ENCODE measurements at places on chromosomes 12 and 14.

DNA sequence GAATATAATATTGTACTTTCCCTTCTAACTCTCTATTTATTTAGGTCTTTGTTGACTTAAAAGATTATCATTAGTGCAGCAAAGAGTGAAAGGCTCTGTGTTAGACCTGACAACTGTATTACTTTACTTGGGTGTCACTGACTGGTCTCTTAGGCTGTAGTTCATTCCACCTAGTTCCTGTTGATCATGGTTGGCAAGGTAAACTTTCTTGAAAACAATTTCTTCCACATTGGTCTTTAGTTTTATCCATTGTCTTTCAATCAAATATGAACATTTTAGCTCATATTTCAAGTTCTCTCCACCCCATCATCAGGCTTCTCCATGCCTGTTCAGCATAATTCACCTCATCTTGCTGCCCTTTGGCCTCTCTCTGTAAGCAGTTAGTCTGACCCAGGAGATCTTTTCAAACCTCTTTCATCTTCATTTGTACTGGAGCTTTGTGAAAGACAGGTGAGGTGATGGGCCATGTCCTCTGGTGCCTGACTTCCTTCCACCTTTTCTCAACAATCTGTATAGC lies 32.1 kb upstream of the PPM1H start:
- no peak for DNase-seq

GRCh38 chr12:113642672-113643071 lies 171.0 kb upstream of the LHX5 start:
- DNase-seq: no peak

- no peak for DNase-seq
These were observed 79.6 kb downstream of the SLC16A7 start for GRCh38 chr12:59675461-59675860.

DNA sequence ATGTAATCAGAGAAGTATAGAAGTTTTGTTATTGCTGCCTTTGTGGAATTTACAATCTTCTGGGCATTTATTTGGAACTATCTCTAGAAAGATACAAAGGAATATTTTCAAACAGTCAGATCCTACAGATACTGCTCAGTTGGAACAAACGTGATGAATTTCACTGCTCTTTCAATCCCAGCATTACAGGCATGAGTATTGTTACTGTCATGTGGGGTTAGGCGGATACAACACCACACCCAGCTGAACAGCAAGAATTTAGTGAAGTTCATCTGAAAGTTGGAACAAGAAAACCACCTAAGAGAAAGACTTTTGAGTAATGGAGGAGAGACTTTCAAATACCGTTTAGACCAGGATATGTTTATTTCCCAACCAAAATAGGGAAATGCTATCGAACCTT lies 123.3 kb upstream of the PLXNC1 start:
- DNase-seq: no peak

GRCh38 chr14:74135426-74135825 lies 50.7 kb downstream of the LIN52 start:
- DNase-seq: no peak

- no peak for DNase-seq
These were observed 600 bp upstream of the LAG3 start for GRCh38 chr12:6771509-6772330.

GRCh38 chr12:79834712-79835376 lies 100.1 kb downstream of the PPP1R12A start:
- no peak for DNase-seq

DNA sequence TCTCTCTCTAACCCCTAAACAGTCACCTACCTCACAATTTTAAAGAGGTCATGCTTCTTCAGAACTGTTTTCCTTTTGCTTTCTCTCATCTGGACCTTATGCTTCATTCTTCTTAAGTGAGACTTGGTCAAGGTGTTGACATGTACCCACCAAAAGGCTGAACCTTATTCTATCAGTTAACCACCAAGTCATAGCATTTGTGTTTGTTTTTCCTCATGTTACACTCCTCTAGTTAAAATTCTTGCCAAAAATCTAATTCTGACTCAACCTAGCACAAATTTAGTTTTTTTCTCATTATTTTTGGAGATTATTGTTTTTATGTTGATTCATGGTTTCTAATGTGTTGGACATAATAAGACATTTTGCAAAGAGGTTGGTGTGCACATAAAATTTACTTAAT lies 578.6 kb downstream of the SLC16A7 start:
- DNase-seq: no peak

DNA sequence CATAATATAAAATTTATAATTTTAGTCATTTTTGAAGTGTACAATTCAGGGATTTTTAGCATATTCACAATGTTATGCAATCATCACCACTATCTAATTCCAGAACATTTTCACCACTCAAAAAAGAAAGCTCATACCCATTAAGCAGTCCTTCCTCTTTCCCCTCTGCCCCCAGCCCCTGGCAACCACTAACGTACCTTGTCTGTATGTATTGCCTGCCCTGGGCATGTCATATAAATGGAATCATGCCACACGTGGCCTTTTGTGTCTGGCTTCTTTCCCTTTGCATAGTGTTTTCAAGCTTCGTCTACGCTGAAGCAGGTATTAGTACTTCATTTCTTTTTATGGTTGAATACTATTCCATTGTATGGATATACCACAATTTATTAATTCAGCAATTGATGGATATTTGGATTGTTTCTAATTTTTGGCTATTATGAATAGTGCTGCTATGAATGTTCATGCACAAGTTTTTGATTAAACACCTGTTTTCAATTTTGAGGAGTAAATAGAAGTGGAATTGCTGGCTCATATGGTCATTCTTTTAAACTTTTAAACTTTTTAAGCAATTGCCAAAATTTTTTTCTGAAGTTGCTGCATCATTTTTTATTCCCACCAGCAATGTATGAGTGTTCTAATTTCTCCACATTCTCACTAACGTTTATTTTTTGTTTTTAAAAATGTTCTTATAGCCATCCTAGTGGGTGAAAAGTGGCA lies 1.6 kb upstream of the SSTR1 start:
- DNase-seq: no peak

DNA sequence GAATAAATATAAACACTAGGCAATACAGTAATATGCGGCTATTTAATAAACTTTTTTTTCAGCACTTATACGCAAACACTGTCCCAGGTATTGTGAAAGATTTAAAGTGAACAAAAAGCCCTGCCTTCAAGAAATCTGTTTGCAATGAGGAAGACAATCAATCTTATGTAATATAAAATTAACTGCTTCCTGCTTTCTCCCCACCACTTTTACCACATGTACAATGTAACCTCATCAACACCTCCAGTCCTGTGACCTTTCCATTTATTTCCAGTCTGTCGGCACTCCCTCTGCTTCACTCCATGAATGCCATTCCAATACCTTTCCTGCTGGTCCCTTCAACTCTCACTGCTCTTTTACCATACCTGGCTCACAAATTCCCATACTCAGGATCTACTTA lies 10.5 kb downstream of the SNX6 start:
- no peak for DNase-seq

- DNase-seq: no peak
These were observed 108.6 kb downstream of the KTN1 start for GRCh38 chr14:55688566-55688965.

DNA sequence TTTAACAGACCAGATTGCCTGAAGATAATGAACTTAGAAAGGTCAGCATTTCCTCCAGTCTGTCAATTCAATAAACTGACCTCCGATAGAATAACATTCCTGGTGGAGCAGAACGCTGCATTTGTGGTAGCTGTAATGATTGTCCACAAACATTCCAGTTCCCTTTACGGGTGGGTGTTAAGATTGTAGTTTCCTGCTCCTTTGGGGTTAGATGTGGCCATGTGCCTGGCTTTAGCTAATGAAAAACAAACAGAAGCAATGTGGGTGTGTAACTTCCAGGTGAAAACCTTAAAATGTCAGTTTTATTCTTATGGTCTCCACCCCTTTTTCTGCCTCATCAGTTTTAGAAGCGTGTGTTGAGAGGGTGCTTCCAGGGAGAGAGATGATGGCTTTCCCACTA lies 217.3 kb upstream of the CRY1 start:
- DNase-seq: no peak

- no peak for DNase-seq
These were observed 79.6 kb downstream of the WDR20 start for GRCh38 chr14:102219316-102219715.

GRCh38 chr14:64474698-64475097 lies 9.4 kb downstream of the AKAP5 start:
- DNase-seq: no peak

DNA sequence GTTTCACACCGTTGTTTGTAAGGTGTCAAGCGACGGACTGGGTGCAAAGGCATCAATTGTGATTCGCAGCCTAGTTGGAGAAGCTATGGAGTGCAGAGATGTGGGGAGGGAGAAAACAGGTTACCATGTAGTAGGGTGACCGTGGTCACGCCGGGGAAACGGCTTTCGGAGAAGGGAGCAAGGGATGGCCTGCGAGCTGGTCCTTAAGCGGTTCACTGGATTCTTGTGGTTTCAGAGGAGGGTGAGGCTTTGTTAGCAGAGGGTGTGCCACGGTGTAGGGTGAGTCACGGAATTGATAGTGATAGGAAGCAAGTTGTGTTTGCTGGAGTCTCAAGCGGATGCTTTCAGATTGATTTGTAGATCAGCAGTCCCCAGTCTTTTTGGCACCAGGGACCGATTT lies 2.3 kb downstream of the PIWIL1 start:
- peak; percentile 80 for DNase-seq

DNA sequence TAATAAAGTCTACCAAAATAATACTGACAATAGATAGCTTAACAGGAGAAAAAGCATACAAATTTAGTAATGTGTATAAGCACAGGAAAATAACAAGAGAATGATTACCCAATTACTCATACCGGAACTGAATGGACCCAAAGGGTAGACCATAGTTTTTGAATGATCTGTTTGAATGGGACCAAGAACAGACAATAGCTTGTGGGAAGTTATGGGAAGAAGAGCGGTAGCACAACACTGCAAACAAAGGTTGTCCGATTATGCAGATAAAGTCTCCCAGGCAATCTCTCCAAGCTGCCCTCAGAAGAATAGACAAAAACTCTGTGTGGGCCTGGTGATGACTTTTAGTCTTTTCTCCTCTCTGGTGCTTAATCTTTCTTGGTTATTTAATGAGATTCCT lies 96.6 kb upstream of the NEDD1 start:
- DNase-seq: no peak

GRCh38 chr14:30177781-30178180 lies 250.1 kb upstream of the PRKD1 start:
- DNase-seq: no peak

GRCh38 chr14:53793790-53794505 lies 162.7 kb downstream of the BMP4 start:
- DNase-seq: no peak

- DNase-seq: no peak
These were observed 42.7 kb downstream of the TMBIM6 start for GRCh38 chr12:49783917-49784676.

DNA sequence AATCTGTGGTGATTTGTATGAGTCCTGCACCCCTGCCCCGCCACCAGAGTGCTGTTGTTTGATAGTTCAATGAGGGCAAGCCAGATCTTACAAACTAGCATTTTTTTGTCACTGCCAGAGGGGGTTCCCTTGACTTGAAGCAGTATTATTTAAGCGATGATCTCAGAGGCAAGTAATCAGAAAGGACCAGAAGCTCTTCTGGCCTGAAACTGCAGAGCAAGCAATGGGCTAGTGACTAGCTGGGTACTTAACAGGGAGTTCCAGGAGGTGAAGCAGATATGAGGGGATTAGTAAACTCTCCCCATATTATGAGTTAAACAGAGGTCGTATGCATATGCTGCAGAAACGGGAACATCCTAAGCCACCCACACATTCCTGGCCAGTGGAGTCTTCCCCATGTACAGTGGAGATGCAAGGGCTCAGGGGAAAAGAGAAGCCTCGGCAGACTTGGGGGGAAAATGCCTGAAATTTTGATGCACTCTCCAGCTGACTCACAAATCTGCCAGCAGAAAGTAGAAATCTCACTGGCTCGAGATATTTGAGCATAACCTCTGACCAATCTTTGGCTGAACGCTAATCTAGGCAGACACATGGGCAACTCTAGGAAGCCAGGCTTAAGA lies 8.3 kb upstream of the CRACR2A start:
- no peak for DNase-seq

DNA sequence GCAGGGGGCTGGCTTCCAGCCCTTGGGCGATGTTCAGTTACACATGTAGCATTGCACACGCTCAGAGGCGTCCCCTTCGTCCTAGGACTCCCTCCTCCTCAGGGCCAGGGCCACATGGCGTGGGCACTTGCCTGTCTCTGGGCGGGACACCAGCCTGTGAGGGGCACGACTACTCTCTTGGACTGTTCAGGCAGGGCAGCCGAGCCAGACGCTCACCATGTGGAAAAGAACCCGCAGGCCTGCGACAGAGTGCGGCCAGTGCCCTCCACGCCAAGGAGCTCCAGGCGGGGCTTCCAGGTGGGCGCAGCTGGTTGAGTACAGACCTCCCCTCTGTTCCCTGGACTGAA lies 20.9 kb downstream of the MTA1 start:
- DNase-seq: no peak

- no peak for DNase-seq
These were observed 22.4 kb downstream of the PALS1 start for GRCh38 chr14:67263499-67264149.

DNA sequence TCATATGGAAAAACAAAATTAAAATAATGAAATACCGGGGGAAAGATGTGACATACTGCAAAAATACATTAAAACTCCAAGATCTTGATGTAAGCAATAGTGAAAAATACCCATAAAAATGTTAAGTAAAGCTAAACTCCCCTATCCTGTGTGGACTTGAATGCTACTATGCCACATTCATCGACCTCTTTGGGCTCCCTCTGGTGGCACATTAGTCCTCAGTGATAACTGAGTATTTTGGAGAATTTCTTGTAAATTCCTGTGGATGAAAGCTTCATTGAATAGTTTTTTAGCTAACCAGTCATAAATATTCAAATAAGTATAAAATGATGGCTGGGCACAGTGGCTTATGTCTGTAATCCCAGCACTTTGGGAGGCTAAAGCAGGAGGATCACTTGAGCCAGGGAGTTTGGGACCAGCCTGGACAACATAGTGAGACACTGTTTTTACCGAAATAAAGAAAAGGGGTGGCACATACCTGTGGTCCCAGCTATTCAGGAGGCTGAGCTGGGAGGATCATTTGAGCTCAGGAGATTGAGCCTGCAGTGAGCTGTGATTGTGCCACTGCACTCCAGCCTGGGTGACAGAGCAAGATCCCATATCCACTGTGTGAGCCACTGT lies 42.4 kb upstream of the SGPP1 start:
- DNase-seq: peak; percentile 30

- no peak for DNase-seq
These were observed 37.0 kb downstream of the ALDH1L2 start for GRCh38 chr12:105047308-105047707.

DNA sequence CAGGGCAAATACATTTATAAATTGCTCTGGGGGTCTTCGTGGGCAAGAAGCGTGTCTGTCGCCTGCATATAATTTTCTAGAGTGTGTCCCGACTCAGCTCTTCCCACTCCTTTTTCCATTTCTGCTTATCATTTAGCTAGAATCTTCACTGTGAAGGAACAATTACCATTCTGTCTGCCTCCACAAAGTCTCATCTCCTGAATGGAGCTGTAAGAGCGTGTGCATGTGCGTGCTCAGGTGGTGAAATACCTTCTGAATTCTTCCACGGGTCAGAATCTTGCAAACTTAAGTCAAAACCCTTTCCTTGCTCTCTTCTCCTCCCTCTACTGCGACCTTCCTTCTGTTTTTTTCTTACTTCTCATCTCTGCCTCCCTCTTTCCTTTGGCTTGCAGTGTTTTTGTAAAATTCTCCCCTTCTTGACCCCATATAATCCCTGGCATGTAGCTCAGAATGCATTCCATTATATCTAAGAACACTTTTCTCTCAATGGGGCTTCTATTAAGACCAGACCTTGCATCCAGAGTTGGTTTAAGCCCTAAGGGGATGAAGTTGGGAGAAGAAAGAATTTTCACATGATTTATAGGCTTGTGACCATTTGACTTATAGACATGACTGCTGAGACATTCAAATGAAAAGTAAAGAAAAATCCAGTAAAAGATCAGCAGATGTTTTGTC lies 25.0 kb upstream of the GSG1 start:
- no peak for DNase-seq

All from RWPE1 (cell line).